NCI-H748 treated with DMSO at 0.1 percent for 48 hours (cell line): ENCODE measurements at places on chromosomes 1 and 21.
A peak's percentile ranks its signal among the peaks of the same experiment; 100 is the strongest.

- DNase-seq: no peak
These were observed 46.4 kb upstream of the ERG start for GRCh38 chr21:38544661-38545060.

DNA sequence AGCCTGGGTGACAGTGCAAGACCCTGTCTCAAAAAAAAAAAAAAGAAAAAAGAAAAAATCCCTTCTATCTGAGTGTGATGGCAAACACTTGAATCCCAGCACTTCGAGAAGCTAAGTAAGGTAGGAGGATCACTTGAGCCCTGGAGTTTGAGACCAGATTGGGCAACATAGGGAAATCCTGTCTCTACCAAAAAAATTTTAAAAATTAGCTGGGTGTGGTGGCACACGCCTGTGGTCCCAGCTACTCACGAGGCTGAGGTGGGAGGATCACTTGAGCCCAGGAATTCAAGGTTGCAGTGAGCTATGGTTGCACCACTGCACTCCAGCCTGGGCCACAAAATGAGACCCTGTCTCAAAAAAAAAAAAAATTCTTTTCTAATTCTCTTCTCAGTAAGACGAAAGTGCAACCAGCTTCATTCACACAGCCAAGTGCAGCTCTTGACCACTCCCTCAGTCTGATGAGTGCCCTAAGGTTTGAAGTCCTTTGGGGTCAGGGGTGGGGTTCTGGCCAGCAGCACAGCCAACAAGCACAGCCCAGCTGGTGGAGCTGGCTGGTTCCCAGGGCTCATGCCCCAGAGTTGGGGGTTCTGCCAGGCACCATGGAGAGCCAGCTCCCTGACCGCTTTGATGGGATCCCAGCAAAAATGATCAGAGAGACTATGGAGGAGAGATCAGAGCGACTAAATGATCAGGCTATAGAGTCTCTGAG, 8.0 kb downstream of the SLC2A5 start:
- no peak for DNase-seq

DNA sequence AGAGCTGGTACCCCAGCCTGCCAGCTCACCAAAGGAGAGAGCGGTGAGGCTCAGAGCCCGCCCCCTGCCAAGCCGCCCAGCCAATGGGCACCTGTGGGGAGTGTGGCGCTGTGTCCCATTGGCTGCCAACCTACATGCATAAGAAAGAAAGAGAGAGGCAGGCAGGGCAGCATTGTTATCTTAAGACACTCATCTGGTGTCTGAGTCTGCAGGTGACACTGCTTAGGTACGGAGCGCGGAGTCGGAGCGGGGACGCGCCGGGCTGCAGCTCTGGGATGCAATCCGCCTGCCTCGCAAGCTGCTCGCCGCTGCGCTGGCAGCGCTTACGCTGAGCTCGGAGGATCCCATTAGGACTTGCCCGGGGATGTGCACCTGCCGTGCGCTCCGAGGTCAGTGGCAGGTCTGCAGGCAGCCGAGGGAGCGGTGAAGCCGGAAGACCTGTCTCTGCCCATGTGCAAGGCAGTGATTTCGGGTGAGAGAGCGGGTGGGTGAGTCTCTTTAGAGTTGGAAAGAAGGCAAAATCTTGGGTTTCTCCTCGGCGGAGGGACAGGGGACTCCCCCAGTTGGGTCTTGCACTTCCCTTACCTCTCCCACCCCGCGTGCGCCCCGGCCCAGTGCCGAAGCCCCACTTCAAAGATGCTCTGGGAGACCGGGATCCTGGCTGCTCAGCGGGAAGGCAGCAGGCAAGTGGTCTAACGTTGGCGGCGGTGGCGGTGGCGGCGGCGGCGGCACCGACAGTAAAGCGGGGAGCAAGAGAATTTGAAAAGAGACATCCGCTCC, at the start of gene BRINP2:
TSS of gene BRINP2 (plus strand) at position 203 of the 780 bp plus-strand sequence. CDS start 58,919 bp downstream, outside the sequence.
- DNase-seq: peak; percentile 64

DNA sequence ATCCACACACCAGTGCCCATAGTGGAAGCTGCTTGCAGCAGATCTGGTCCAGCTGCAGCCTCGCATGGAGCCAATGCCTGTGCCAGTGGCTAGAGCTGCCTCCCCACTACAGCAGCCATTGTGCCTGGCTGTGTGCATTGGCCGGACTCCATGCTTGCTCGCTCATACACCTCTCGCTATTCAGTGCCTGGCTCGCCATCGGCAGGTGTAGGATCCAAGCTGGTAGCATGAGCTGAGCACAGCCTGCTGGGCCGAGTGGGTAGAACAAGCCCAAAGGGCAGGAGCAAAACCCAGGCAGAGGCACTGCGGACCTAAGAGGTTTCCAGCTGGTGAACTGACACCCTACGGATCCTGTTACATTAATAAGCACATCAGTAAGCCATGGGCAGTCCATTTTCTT, 1184.1 kb downstream of the AMY1C start:
- no peak for DNase-seq

DNA sequence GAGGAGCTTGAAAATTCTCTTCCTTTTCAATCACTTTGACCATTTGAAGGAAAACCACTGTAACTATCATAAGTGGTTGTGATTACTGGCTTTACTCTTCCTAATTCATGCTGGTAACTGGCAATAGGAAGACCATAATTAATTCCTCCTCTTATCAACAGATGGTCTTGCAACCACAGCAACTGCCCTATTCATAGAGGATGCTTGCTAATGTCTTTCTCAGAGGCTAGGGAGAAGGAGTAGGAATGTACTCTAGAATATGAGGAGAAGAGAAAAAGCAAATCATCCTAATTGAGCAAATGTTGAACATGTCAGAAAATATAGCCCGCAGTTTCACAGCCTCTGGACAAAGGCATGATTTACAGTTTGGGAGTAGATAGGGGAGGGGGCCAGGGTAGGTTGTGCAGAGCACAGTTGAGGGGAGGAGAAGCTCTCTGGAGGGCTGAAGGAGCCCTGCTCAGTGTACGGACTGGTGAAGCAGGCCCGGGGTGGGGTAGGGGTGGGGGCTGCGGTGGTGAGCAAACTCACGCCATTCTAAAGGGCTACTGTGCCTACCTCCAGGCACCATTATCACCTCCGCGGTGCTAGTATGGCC, 192.9 kb downstream of the PCP4 start:
- peak; percentile 92 for DNase-seq
